CD4-positive, alpha-beta T cell (primary cell): ENCODE measurements at places on chromosomes 5 and 9. TPM values are rescaled to one million over a fixed set of nuclear protein-coding genes. Genes with fewer than 3 reads are reported as not detected.
A peak's percentile ranks its signal among the peaks of the same experiment; 100 is the strongest.

The CMBL gene
- total RNA-seq: 0.36 TPM

DNA sequence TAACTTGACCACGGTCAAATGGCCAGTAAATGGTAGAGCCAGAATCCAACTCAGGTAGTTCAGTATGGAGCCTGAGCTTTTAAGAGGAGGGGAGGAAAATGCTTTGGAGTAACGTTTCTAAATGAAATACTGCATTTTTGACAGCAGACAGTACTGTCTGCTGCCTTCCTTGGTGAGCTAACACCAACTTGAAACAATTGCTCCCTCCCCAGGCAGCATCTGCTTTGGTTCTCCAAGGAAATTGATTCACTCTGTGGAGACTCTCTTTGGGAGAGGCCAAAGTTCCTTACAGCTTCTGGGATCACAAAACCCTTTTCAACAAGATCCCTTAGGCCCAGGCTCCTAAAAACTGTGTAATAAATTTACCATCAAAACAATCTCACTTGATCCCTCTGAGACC lies 75.2 kb upstream of the SSBP2 start:
- no peaks in the 10 kb centered on the region for H3K27me3 ChIP-seq
- H3K4me1 ChIP-seq: no peaks in the 10 kb centered on the region
- DNase-seq: no peak
- no peak overlapping the region for H3K27ac ChIP-seq
- H3K36me3 ChIP-seq: no peaks in the 10 kb centered on the region

The PKD2L2 gene
- not detected for total RNA-seq

The LURAP1L gene
- not detected for total RNA-seq

The SOX30 gene
- not detected for total RNA-seq

The CDC20B gene
- not detected for total RNA-seq

DNA sequence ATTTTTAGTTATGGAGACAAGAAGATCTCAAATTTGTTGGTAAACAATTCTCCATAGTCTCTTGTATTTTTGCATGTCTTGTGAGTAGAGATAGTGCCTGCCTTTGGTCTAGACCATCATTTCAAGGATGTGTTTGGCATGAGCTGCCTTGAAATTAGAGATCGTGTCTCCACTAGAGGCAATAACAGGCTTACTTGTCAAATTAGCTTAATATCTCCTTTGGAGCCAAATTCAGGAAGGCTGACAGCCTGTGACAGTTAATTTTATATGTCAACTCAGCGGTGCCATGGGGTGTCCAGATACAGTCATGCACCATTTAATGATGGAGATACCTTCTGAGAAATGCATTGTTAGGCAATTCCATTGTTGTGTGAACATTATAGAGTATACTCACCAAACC lies 24.8 kb upstream of the PRDM9 start:
- no peak overlapping the region for H3K27ac ChIP-seq
- no peaks in the 10 kb centered on the region for H3K4me1 ChIP-seq
- no peak for DNase-seq
- no peaks in the 10 kb centered on the region for H3K36me3 ChIP-seq
- no peaks in the 10 kb centered on the region for H3K27me3 ChIP-seq

GRCh38 chr5:43231977-43232376 lies 40.0 kb downstream of the NIM1K start:
- H3K27me3 ChIP-seq: no peaks in the 10 kb centered on the region
- no peak overlapping the region for H3K27ac ChIP-seq
- no peak overlapping the region for H3K4me3 ChIP-seq
- no peak for DNase-seq
- H3K4me1 ChIP-seq: no peaks in the 10 kb centered on the region

GRCh38 chr5:97355775-97356174 lies 172.7 kb upstream of the RIOK2 start:
- H3K27me3 ChIP-seq: no peaks in the 10 kb centered on the region
- no peaks in the 10 kb centered on the region for H3K36me3 ChIP-seq
- no peak overlapping the region for H3K27ac ChIP-seq
- H3K4me1 ChIP-seq: no peaks in the 10 kb centered on the region
- no peak overlapping the region for H3K4me3 ChIP-seq

The CCL27 gene
- not detected for total RNA-seq

The PDE8B gene
- 0.22 TPM for total RNA-seq

DNA sequence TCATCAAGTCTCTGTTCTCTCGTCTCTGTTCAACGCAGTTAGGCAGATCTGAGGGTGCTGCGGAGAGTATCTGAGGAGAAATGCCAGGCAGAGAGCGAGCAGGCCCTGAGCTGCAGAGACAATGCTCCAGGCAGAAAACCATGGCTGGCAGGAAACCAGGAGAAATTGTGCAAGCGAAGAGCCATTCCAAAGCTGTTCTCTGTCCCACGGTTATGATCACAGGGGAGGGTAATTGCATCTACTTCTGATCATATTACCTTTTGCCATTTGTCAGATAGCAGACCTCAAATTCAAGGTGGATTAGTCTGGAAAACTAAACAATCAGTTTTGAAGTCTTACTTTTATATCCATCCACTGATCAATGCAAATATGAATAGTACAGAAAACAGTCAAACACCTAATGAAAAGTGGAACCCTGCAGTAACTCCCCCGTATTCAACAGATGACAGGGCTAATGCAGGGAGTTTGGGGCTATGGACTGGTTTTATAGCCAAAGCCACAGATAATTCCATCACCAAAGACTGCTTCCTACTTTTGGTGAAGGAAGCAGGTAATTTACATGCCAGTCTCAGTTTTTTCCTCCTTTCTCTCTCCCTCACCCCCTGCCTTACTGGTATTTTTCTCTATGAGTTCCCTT lies 228.0 kb downstream of the DCP2 start:
- no peak for DNase-seq
- H3K4me1 ChIP-seq: no peaks in the 10 kb centered on the region

DNA sequence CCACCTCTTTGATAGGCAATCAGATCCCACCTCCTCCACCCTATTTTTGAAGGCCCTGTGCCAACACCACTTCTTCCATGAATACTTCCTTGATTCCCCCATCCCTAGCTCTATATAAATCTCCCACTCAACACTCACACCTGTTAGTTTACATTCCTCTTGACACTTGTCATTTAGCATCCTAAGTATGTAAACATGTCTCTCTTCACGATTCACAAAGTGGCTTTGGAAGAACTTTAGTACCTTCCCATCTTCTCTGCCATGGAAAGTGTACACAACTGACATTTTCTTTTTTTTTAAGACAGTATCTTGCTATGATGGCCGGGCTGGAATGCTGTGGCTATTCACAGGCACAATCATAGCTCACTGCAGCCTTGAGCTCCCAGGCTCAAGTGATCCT lies 1.5 kb upstream of the FXN start:
- no peaks in the 10 kb centered on the region for H3K36me3 ChIP-seq
- no peak overlapping the region for H3K27ac ChIP-seq
- no peak for DNase-seq
- H3K4me3 ChIP-seq: no peak overlapping the region
- peaks cover 32% of the 10 kb centered on the region for H3K4me1 ChIP-seq

The DOLPP1 gene
- total RNA-seq: 2.7 TPM

DNA sequence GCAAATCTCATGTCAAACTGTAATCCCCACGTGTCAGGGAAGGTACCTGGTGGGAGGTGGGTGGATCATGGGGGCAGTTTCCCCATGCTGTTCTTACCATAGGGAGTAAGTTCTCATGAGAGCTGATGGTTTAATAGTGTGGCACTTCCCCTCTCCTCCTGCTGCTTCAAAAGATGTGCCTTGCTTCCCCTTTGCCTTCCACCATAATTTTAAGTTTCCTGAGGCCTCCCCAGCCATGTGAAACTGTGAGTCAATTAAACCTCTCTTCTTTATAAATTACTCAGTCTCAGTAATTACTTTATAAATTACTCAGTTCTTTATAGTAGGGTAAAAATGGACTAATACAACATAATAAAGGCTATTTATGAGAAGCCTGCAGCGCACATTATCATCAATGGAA lies 7.1 kb upstream of the CNTRL start:
- H3K27me3 ChIP-seq: no peaks in the 10 kb centered on the region
- H3K36me3 ChIP-seq: no peaks in the 10 kb centered on the region
- peaks cover 9% of the 10 kb centered on the region for H3K4me1 ChIP-seq
- DNase-seq: no peak
- no peak overlapping the region for H3K27ac ChIP-seq

GRCh38 chr5:112824197-112824596 lies 36.9 kb upstream of the SRP19 start:
- DNase-seq: no peak
- H3K36me3 ChIP-seq: peaks cover 64% of the 10 kb centered on the region
- no peak overlapping the region for H3K4me3 ChIP-seq
- no peaks in the 10 kb centered on the region for H3K4me1 ChIP-seq
- H3K27me3 ChIP-seq: no peaks in the 10 kb centered on the region

DNA sequence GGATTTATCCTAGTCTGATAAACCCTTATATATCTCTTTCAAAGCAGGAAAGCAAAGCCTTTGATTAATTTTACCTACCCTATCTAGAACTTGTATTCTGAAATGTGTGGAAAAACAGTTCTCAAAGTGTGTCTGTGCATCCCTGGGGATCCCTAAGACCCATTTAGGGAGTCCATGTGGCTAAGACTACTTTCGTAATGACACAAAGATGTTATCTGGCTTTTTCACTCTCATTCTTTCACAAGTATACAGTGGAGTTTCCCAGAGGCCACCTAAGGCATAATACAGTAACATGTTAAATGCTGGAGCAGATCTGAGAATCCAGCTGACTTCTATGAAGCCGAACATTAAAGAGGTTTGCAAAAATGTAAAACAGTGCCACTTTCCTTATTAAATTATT lies 54.3 kb upstream of the TNFSF15 start:
- H3K27me3 ChIP-seq: no peaks in the 10 kb centered on the region
- no peaks in the 10 kb centered on the region for H3K36me3 ChIP-seq
- DNase-seq: no peak
- H3K4me1 ChIP-seq: no peaks in the 10 kb centered on the region
- H3K4me3 ChIP-seq: no peak overlapping the region

GRCh38 chr5:111551161-111551560 lies 38.8 kb upstream of the STARD4 start:
- peaks cover 9% of the 10 kb centered on the region for H3K4me1 ChIP-seq
- H3K27ac ChIP-seq: no peak overlapping the region
- no peak for DNase-seq
- H3K27me3 ChIP-seq: no peaks in the 10 kb centered on the region

GRCh38 chr9:91677331-91677730 lies 253.7 kb upstream of the NFIL3 start:
- DNase-seq: no peak
- H3K27ac ChIP-seq: no peak overlapping the region
- no peaks in the 10 kb centered on the region for H3K36me3 ChIP-seq
- peaks cover 7% of the 10 kb centered on the region for H3K4me1 ChIP-seq
- H3K4me3 ChIP-seq: no peak overlapping the region

- H3K4me3 ChIP-seq: no peak overlapping the region
- no peak for DNase-seq
- peaks cover 52% of the 10 kb centered on the region for H3K4me1 ChIP-seq
These were observed 105.1 kb downstream of the EHMT1 start for GRCh38 chr9:137723783-137724445.

GRCh38 chr5:92552206-92553160 lies 1028.5 kb downstream of the NR2F1-AS1 start:
- no peaks in the 10 kb centered on the region for H3K27me3 ChIP-seq
- no peaks in the 10 kb centered on the region for H3K36me3 ChIP-seq
- no peaks in the 10 kb centered on the region for H3K4me1 ChIP-seq
- no peak overlapping the region for H3K4me3 ChIP-seq
- DNase-seq: no peak

The IRX2 gene
- not detected for total RNA-seq

The SPINK4 gene
- not detected for total RNA-seq

The CHSY3 gene
- not detected for total RNA-seq

GRCh38 chr9:37700900-37701299 lies 50.1 kb downstream of the FRMPD1 start:
- no peaks in the 10 kb centered on the region for H3K36me3 ChIP-seq
- DNase-seq: no peak
- no peak overlapping the region for H3K27ac ChIP-seq
- H3K4me1 ChIP-seq: no peaks in the 10 kb centered on the region
- peaks cover 5% of the 10 kb centered on the region for H3K27me3 ChIP-seq

DNA sequence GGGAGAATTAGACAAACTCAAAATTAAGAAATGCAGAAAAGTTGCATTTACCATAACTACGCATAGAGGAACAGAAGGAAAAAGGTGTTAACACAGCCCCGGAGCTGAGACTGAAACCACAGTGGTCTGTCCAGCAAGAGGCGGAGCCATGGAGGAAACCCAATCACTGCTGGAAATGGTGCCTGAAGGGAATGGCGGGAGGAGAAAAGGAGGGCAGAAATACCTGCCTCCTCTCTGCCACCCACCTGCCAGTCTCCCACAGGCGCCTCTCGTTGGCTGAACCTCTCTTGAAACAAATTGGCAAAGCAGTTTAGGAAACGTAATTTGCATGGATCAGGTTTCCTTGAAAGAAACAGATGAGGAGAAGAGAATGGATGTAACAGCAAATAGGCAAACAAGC lies 9.7 kb upstream of the PRKACG start:
- DNase-seq: no peak
- H3K4me1 ChIP-seq: peaks cover 39% of the 10 kb centered on the region
- no peak overlapping the region for H3K4me3 ChIP-seq
- H3K27ac ChIP-seq: no peak overlapping the region
- H3K36me3 ChIP-seq: no peaks in the 10 kb centered on the region
- H3K27me3 ChIP-seq: no peaks in the 10 kb centered on the region

GRCh38 chr5:29208024-29208423 lies 1985.5 kb upstream of the CDH6 start:
- DNase-seq: no peak
- H3K27ac ChIP-seq: no peak overlapping the region
- H3K27me3 ChIP-seq: no peaks in the 10 kb centered on the region
- H3K4me3 ChIP-seq: no peak overlapping the region
- no peaks in the 10 kb centered on the region for H3K36me3 ChIP-seq

DNA sequence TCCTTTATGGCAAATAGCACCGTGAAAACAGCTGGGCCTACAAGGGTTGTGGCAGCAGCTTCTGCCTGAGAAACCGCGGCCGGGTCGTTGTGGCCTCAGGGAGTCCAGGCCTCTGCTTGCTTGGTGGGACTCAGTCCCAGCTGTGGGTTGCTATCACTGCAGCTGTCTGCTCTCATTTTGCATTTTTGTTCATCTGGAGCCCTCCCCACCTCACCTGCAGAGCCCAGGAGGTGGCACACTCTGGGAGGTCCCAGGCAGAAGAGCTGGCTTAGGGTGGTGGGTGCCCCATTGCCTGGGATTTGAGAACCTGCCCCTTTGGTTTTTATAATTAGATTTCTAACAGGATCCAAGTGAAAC lies 138.4 kb downstream of the GADD45G start:
- no peaks in the 10 kb centered on the region for H3K36me3 ChIP-seq
- no peak for DNase-seq
- H3K27me3 ChIP-seq: no peaks in the 10 kb centered on the region
- H3K27ac ChIP-seq: peak overlapping the region; percentile 64
- H3K4me1 ChIP-seq: peaks cover 89% of the 10 kb centered on the region

- no peaks in the 10 kb centered on the region for H3K4me1 ChIP-seq
- no peak overlapping the region for H3K4me3 ChIP-seq
- no peak for DNase-seq
- peaks cover 2% of the 10 kb centered on the region for H3K27me3 ChIP-seq
- H3K27ac ChIP-seq: no peak overlapping the region
These were observed 478.2 kb upstream of the TNC start for GRCh38 chr9:115596021-115596745.

DNA sequence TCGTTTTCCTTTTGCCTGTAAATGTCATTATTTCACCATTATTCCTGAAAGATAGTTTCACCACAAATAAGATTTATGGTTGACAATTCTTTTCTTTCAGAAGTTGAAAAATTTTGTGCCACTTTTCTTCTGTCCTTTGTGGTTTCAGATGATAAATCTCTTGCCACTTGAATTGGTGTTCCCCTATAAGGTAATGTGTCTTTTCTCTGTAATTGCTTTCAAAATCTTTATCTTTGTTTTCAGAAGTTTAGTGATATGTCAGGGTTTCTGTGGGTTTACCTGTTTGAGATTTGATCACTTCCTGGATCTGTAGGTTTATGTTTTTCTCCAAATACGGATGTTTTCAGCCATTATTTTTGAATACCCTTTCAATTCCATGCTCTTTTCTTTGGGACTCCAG lies 14.6 kb downstream of the RASA1 start:
- no peaks in the 10 kb centered on the region for H3K27me3 ChIP-seq
- no peak for DNase-seq
- H3K4me1 ChIP-seq: peaks cover 8% of the 10 kb centered on the region
- H3K4me3 ChIP-seq: peak overlapping the region; percentile 36
- H3K36me3 ChIP-seq: no peaks in the 10 kb centered on the region
